ENCODE measurements at places on chromosomes 5 and 9.

DNA sequence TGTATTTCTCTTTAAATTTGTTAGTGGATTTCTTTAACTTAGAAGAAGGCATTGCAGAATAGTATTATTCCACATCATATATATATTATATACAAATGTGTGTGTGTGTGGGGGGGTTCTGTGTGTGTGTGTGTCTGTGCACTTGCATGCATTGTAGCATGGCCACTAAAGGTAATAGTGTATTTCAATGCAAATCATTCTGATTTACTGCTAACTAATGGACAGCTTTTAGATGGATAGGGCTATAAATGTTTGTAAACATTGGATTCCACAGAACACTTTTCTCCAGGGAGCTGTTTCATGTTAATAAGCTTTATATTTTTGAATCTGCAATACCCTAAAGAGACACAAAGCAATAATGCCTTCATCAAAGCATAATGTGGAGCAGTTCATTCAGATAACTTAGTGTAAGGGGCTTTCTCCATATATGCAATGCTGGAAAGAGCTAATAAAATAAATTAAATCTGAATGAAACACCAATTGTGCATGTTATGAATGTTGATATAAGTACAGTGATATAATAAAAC is 496.7 kb upstream of the CDH9 start:
- no peak for DNase-seq

DNA sequence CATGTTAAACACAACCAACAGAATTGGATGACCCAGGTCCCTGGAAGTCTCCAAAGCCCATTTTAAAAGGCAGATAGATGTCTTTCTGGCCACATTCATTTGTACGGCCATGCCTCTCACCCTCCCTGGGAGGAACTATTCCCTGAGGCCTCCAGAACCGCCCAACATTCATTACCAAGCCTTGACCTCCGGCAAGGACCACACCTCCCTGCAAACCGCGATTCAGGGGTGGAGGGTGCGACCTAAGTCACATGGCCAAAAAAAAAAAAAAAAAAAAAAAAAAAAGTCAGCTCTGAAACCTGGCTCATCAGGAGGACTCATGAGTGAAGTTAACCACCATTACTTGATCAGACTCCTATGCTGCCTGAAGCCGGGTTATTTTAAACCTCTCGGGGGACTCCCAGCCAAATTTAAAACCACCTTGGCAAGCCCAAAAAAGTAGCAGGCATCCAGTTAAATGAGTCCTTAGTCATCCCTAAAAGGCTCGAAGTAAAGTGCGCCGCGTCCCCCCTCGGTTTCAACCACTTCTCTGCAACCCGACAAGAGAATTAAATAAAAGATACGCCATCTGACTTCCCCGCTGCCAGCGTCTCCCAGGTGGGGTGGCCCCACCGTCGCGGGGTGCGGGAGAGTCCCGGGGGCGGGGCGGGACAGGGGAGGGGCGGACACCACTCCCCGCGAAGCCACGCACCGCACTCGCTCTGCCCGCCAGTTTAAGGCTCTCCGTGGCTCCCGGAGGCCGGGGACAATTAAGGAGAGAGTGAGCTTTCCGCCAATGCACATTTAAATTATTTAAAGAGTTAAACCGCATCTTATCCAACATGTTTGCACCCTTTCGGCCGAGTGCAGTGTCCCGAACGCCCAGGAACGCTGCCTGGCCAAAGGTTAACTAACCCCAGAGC is 2.3 kb downstream of the KLF9 start:
- no peak for DNase-seq

GRCh38 chr5:125232779-125233230 is 486.4 kb upstream of the ZNF608 start:
- DNase-seq, result no peak

DNA sequence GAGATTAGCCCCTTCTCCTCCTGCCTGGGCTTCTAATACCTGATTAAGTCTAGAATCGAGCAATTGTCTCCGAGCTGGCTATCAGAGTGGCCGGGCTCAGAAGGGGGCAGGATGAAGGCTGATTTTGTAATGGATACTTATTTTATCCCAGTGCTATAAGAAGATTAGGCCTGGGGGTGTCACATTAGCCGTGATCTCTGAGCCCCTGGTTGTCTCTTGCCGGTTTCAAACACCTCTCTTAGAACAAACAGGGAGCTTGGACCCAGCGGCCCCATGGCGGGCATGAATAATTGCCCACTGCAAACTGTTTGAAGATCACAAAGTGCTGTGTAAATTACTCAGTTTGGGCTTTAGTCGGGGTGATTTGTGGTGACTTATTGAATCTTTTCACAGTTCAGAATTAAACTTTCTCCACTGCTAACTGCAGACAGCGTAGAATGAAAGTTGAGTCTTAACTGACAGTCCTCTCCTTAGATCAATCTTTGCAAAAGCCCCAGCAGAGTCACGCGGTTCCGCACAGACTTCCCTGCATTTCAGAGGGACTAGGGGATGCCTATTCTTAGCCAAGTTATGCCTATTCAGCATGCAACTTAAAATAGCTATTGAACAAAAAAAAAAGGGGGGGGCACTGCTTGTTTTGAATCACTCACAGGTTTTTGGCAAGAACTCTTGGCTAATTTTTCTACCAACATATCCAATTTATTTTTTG is 200.6 kb upstream of the IRX1 start:
- no peak for DNase-seq

- no peak for DNase-seq
Measured at GRCh38 chr5:31939151-31939550, 235.0 kb downstream of the GOLPH3 start.

- DNase-seq, result no peak
Measured at GRCh38 chr5:22057012-22057411, 796.1 kb downstream of the CDH12 start.

DNA sequence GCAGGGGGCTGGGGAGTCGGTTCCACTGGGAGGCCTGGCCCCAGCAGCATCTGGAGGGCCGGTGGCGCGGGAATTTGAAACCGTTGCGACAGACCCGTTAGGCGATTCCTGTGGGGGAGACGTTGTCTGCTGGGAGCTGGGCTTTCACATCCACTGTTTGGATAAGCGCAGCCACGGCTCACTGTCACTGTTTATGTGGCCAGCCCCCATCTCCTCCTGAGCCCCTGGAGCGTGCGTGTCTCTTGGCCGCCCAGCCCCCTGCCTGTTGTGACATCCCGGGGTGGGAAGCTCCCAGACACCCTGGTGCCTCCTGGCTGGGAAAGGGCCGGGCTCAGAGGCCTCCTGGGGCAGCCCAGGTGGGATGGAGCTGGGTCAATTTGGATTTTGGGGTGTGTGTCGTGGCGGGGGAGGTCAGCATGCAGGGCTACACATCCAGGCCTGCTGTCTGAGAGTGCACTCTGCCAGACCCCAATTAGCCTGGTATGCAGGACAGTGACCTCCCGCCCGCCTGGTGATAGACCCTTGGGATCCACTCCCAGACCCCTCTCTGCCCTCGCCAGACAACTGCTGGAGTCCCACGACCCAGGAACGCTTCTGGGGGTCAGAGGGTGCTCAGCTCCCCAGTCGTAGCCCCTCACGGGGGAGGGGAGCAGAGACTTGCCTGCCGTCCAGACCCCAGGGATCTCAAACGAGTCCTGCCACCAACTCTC is 62.0 kb upstream of the RNU6ATAC start:
- no peak for DNase-seq

DNA sequence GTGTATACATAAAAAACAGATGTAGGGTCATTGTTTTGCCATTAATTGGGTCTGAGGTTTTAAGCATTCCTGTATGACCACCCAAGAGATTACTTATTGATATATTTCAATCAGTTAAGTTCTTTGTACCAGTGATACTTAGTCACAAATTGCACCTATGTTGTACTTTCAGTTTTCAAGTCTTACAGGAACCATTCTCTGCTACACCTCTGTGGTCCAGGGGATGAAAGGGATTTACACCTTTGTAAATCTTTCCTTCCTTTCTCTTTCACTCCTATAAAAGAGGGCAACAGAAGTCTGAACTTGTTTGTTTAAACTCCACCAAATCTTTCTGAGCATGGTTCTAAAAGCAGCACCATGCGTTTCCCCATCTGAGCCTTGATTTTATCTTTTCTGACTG is 86.1 kb downstream of the DEPDC1B start:
- no peak for DNase-seq

Data from HS-27A (cell line).